GM23248 (cell line): ENCODE measurements at places on chromosomes 2 and 18. TPM values are rescaled to one million over a fixed set of nuclear protein-coding genes. Genes with fewer than 3 reads are reported as not detected.
A peak's percentile ranks its signal among the peaks of the same experiment; 100 is the strongest.

DNA sequence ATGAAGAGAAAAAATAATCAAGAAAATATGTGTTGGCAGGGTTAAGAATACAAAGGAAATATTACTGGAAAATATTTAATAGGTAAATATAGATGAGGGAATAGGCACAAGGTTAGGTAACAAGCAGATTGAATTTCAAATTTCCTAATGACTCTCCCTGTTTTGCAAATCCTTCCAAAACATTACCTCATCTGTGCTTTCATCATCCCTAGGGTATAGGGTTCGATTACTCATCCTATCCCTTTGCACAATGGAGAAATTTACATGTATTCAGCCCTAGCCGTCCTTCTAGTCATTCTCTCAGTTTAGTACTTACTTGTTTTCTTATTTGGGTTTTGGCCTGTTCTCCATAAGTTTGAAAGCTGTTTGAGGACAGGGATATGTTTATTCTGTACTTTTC lies 864.6 kb upstream of the FSHR start:
- H3K4me3 ChIP-seq, result no peak overlapping the region
- no peaks in the 10 kb centered on the region for H3K27me3 ChIP-seq
- H3K27ac ChIP-seq, result no peak overlapping the region
- no peaks in the 10 kb centered on the region for H3K36me3 ChIP-seq

The CAPN14 gene
- total RNA-seq, result 0.11 TPM in 1 of 2 replicates, not detected in the other

DNA sequence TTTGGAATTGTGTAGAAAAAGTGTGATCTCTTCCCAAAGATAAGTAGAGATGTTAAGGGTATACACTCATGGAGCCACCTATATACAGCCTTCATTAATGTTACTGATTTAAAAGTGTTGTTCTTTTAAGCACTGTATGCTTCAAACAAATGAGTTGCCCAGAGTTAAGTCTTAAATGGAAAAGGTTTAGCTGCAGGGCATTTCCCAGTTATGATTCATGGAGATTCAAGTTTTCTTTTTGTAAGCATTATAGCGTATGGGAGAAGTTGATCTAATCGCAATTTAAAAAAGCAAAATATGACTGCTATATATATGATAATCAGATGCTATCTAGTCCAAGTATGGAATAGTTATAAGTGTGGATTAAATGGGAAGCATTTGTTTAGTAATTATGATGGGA lies 4.8 kb downstream of the PDK1 start:
- peak; percentile 9 for DNase-seq
- H3K4me3 ChIP-seq, result no peak overlapping the region
- H3K36me3 ChIP-seq, result peaks cover 38% of the 10 kb centered on the region
- H3K4me1 ChIP-seq, result peaks cover 22% of the 10 kb centered on the region

DNA sequence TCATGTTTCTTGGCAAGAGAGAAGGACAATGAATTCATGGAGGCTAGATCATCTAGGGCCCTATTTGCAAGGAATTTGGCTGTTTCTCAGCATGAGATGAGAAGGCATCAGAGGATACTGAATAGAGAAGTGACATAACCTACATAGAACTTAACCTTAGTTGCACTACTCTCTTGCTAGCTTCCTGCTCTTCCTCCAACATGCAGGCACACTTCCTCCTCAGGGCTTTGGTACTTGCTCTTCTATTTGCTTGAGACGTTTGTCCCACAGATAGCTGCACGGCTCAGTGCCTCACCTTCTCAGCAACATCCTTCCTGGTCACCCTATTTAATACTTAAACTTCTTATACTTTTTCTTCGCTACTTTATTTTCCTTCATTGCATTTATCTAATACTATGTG lies 20.0 kb upstream of the LANCL1 start:
- H3K27me3 ChIP-seq, result no peaks in the 10 kb centered on the region
- H3K4me3 ChIP-seq, result no peak overlapping the region
- H3K27ac ChIP-seq, result no peak overlapping the region
- no peak for DNase-seq

GRCh38 chr18:24536326-24536725 lies 75.9 kb downstream of the HRH4 start:
- no peak overlapping the region for H3K27ac ChIP-seq
- H3K4me3 ChIP-seq, result no peak overlapping the region
- peak; percentile 61 for DNase-seq

- DNase-seq, result peak; percentile 60
- H3K36me3 ChIP-seq, result 0 out of 2 replicates have a peak, but pooled peaks cover 4% of the 10 kb centered on the region
- H3K4me1 ChIP-seq, result no peaks in the 10 kb centered on the region
- H3K4me3 ChIP-seq, result no peak overlapping the region
- no peaks in the 10 kb centered on the region for H3K27me3 ChIP-seq
- no peak overlapping the region for H3K27ac ChIP-seq
Measured at GRCh38 chr2:232781765-232782164, 5.4 kb upstream of the KCNJ13 start.

GRCh38 chr18:48292229-48292628 lies 117.0 kb downstream of the ZBTB7C start:
- H3K36me3 ChIP-seq, result no peaks in the 10 kb centered on the region
- no peak overlapping the region for H3K4me3 ChIP-seq
- no peak for DNase-seq

The CFAP53 gene
- 0.11 and 0.25 TPM in 2 replicates for total RNA-seq

DNA sequence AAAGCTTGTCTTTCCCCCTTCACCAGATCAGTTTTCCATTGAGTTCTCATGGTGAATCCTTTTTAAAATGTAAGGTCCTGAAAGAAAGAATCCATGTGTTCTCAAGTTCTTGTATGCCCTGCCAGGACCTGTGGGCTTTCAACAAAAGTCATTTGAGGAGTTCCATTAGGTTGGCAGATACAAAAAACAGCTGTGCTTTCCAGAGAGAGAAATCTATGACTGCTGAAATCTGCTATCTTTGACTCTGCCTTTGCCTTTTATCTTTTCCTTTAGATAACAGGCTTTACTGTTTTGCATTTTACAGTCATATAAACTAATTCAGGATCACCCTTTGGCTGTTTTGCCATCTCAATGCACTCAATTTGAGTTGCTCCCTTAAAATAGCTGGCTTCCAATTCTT lies 59.7 kb downstream of the CXCR4 start:
- H3K27ac ChIP-seq, result no peak overlapping the region
- DNase-seq, result no peak
- no peaks in the 10 kb centered on the region for H3K27me3 ChIP-seq
- no peak overlapping the region for H3K4me3 ChIP-seq
- no peaks in the 10 kb centered on the region for H3K4me1 ChIP-seq

DNA sequence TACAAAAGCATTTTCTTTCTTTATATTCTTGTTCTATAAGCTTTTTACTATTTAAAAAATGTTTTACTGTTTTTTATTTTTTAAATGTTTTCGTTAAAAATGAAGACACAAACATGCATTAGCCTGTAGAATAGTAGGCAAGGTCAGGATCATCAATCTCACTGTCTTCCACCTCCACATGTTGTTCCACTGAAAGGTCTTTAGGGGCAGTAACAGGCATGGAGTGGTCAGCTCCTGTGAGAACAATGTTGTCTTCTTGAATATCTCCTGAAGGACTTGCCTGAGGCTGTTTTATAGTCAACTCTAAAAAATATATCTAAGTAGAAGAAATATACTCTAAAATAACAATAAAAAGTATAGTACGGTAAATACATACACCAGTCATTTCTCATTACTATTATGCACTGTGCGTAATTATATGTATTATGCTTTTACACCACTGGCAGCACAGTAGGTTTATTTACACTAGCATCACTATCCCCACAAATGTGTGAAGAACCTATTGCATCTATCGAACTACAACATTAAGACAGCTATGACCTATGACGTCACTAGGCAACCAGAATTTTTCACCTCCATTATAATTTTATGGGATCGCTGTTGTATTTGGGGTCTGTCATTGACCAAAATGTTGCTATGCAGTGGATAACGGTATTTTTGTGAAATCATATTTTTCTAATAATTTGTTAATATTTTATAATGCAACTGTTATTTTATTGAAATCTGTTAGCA lies 764.3 kb downstream of the METTL4 start:
- no peaks in the 10 kb centered on the region for H3K4me1 ChIP-seq
- DNase-seq, result no peak
- no peak overlapping the region for H3K27ac ChIP-seq
- no peaks in the 10 kb centered on the region for H3K36me3 ChIP-seq
- H3K4me3 ChIP-seq, result no peak overlapping the region

The UGT1A10 gene
- total RNA-seq, result not detected in 2 replicates

DNA sequence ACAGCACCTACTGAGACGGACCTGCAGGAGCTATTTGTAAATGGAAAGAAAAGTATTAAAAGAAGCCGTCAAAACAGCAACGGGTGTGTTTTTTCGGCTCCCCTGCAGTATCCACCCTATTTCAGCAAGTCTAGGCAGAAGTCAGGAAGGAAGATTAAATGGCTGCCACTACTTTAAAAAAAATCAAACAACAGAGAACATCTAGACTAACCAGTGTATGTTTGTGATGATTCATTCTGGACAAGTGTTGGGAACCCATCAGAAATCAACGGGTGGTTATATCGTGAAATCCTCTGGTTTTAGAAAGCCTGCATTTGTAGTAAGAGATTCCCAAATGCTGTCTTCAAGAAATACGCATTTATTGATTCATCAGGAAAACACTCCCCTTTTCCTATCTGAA lies 9.0 kb downstream of the PMAIP1 start:
- H3K4me3 ChIP-seq, result no peak overlapping the region
- DNase-seq, result no peak
- no peak overlapping the region for H3K27ac ChIP-seq
- no peaks in the 10 kb centered on the region for H3K36me3 ChIP-seq

DNA sequence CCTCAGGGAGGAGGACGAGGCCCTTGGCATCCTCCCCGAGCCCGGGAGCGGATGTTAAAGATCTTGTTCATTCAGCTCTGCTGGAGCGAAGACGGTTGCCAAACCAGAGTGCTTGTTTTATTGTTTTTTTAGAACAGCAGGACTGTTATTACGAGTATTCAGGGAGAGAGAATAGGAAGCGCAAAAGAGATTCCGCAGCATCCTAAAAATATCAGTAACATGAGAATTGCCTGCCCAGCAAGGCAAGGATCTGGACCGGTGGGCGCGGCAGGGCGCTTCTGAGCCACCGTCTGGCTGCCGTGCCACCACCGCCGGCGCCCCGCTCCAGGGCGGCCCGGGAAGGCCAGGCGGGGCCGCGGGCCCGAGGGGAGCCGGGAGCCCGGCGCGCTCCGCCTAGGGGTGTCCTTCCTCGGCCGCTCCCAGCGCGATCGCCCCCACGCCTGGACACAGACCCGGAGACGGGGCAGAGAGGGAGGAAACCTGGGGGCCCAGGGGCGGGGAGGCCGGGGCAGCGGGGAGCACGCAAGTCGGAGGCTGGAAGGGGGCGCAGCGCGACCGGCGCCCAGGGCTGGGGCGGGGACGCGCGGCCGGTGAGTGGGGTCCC lies 843 bp downstream of the CYS1 start:
- H3K36me3 ChIP-seq, result no peaks in the 10 kb centered on the region
- peak; percentile 84 for DNase-seq
- H3K27ac ChIP-seq, result peak overlapping the region; percentile 40
- peak overlapping the region; percentile 61 for H3K4me3 ChIP-seq

DNA sequence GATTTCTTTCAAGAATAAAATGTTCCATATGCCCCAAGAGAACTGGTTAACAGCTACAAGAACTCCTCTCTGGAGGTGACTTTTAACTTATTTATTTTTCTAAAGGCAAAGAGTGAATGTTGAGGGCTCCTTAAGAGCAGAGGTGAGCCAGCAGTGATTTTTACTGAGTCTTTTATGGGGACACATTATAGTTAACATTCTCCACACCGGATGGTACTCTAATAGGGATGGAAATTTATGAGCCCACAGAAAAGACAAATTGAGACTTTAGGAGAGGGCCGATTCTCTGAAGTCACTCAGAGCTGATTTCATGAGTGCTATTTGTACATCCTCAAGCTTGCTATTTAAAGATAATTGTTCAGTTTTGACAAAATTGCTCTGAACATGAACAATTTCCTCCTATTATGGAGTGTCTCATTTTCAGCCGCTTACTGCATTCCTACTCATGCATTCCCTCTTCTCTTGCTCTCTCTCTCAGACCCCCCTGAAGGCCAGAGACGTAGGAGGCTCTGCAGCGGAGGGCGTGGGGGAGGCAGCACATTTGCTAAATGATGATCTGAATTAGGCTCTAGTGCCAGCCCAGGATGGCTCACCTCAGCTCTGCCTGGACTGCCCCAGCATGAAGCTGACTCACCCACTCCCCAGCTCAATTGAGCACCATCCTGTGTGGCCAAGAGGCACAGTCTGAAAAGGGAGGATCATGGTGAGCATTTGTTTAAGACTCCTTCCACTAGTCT lies 5.9 kb upstream of the RPL37A start:
- H3K27ac ChIP-seq, result peak overlapping the region; percentile 86
- peak overlapping the region; percentile 33 for H3K4me3 ChIP-seq
- no peaks in the 10 kb centered on the region for H3K27me3 ChIP-seq
- peak; percentile 96 for DNase-seq
- H3K36me3 ChIP-seq, result no peaks in the 10 kb centered on the region
- H3K4me1 ChIP-seq, result peaks cover 64% of the 10 kb centered on the region

The TIMM21 gene
- 27.6 and 32.1 TPM in 2 replicates for total RNA-seq

The CXCR1 gene
- total RNA-seq, result not detected in 2 replicates

The ABCG5 gene
- total RNA-seq, result not detected in 2 replicates

- H3K36me3 ChIP-seq, result no peaks in the 10 kb centered on the region
- H3K27ac ChIP-seq, result no peak overlapping the region
- 0 out of 2 replicates have a peak, but pooled peaks cover 8% of the 10 kb centered on the region for H3K27me3 ChIP-seq
- no peak overlapping the region for H3K4me3 ChIP-seq
- H3K4me1 ChIP-seq, result peaks cover 9% of the 10 kb centered on the region
- DNase-seq, result no peak
Measured at GRCh38 chr2:113083296-113083695, 15.5 kb downstream of the IL1F10 start.

- H3K36me3 ChIP-seq, result no peaks in the 10 kb centered on the region
- DNase-seq, result no peak
- no peaks in the 10 kb centered on the region for H3K27me3 ChIP-seq
- no peak overlapping the region for H3K4me3 ChIP-seq
Measured at GRCh38 chr2:13354031-13354430, 637.3 kb downstream of the TRIB2 start.

The ADAM17 gene
- total RNA-seq, result 25.4 and 31.8 TPM in 2 replicates

The COL4A4 gene
- 0.76 and 1.0 TPM in 2 replicates for total RNA-seq

GRCh38 chr2:131034122-131035051 lies 58.9 kb downstream of the FAM168B start:
- no peaks in the 10 kb centered on the region for H3K27me3 ChIP-seq
- DNase-seq, result peak; percentile 74
- H3K27ac ChIP-seq, result no peak overlapping the region
- no peaks in the 10 kb centered on the region for H3K36me3 ChIP-seq

DNA sequence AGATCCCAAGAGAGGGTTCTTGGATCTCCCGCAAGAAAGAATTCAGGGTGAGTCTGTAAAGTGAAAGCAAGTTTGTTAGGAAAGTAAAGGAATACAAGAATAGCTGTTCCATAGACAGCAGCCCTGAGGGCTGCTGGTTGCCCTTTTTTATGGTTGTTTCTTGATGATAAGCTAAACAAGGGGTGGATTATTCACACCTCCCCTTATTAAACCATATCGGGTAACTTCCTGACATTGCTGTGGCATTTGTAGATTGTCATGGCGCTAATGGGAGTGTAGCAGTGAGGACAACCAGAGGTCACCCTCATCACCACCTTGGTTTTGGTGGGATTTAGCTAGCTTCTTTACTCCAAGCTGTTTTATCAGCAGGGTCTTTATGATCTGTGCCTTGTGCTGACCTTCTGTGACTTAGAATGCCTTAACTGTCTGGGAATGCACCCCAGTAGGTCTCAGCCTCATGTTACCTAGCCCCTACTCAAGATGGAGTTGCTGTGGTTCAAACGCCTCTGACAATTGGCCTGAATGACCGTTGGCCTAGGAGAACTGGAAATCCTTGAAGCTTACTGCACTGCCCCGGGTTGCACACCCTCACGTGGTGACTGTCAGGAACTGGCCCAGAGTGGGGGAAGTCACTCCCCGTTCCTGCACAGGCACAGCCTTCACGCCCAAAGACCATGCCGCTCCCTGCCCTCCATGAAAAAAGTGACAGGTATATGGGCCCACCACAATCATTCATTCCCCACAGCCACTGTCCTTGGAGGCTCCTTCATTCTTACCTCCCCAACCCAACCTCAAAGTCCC lies 136.9 kb downstream of the SEPTIN10 start:
- no peaks in the 10 kb centered on the region for H3K36me3 ChIP-seq
- DNase-seq, result no peak
- no peaks in the 10 kb centered on the region for H3K27me3 ChIP-seq
- peaks cover 13% of the 10 kb centered on the region for H3K4me1 ChIP-seq
